HuH-7 (cell line): ENCODE measurements at places on chromosomes 16 and 17.

DNA sequence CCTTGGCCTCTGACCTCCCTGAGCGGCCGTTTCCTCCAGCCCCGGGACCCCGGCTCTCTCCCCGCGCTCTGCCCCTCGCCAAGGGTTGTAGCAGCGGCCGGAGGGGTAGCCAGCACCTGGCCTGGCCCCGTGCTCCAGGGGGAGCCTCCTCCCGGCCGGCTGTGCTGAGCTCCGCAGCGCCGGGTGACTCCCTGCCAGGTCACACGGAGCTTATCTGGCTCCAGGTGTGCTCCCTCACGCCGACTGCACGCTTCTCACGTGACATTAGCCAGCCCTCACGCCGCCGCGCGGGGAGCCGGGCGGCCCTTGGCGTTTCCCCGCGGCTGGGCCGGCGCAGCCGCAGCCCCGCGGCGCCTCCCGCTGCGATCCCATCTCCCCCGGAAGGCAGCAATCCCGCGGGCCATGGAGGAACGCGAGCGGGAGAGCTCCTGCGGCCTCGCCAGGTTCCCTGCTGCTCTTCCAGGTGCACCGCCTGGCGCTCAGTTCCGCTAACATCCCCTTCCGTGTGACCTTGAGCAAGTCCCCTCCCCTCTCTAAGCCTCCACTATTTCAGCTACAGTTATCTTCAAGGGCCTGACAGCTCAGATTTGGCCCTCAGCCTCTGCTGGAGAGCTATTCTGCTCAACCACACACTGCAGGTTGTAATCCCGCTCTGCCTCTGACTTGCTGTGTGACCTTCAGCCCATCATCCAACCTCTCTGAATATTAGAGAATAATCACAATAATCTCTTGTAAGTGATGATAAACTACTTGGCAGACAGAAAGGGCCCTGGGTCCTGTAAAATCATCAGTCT, 3.4 kb downstream of the MYO18A start:
- peak; percentile 83 for DNase-seq

DNA sequence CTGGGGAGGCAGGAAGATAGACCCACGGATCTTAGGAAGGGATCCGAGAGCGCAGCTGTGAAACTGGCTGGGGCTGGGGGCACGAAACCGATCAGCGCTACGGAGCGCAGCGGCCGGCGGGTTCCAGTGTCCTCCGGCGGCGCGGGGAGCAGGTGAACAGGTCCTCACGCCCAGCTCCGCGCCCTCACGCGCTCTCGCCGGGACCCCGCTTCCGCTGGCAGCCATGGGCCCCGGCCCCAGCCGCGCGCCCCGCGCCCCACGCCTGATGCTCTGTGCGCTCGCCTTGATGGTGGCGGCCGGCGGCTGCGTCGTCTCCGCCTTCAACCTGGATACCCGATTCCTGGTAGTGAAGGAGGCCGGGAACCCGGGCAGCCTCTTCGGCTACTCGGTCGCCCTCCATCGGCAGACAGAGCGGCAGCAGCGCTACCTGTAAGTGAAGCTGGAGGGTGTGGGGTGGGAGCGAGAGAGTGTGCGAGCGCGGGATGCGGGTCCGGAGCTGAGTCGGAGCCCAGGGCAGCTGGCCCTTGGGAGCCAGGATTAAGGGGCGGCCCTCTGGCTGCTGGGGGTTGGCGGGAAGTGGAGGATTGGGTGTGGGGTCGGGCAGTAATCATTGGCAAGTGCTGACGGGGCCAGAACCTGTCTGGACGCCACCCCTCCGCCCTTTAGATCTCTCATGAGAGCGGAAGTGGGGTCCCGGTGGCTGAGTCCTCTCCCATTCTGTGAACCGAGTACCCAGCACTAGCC, 479 bp downstream of the ITGA3 start:
- peak; percentile 93 for DNase-seq

- no peak for DNase-seq
Measured at GRCh38 chr17:63126607-63127006, 160.6 kb downstream of the TANC2 start.

DNA sequence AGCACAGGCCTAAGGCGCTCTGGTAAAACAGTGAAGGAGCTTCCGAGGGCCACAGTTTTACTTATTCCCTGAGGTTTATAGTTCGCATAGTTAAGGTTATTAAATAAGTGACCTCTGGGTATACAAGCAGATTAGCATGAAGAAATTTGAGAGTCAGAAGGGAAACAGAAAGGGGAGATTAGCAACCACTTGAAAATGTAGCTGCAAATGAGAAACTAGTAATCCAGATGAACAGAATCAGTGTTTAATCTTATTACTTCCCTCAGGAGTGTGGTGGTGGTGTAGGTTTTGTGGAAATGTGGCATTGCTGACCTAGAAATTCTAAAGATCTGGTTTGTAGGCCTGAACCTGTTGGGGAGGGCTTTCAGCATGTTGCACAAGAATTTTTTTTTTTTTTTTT, 130.4 kb downstream of the CCDC182 start:
- DNase-seq: no peak

GRCh38 chr16:63606778-63607177, 1515.1 kb downstream of the CDH11 start:
- no peak for DNase-seq

GRCh38 chr17:78766743-78767294, 15.3 kb downstream of the CYTH1 start:
- no peak for DNase-seq
